ENCODE measurements at places on chromosomes 1 and 21. TPM values are rescaled to one million over a fixed set of nuclear protein-coding genes. Genes with fewer than 3 reads are reported as not detected.

Gene SNAP47
- polyA plus RNA-seq: 41.6 TPM

Gene IRF6
- 17.4 TPM for polyA plus RNA-seq

Gene RGS13
- 3.3 TPM for polyA plus RNA-seq

Gene GDAP2
- 14.2 TPM for polyA plus RNA-seq

Gene DDI2
- polyA plus RNA-seq: 20.4 TPM

Gene MASP2
- polyA plus RNA-seq: 12.1 TPM

Gene ZYG11B
- polyA plus RNA-seq: 23.3 TPM

Gene NTRK1
- polyA plus RNA-seq: 0.15 TPM

DNA sequence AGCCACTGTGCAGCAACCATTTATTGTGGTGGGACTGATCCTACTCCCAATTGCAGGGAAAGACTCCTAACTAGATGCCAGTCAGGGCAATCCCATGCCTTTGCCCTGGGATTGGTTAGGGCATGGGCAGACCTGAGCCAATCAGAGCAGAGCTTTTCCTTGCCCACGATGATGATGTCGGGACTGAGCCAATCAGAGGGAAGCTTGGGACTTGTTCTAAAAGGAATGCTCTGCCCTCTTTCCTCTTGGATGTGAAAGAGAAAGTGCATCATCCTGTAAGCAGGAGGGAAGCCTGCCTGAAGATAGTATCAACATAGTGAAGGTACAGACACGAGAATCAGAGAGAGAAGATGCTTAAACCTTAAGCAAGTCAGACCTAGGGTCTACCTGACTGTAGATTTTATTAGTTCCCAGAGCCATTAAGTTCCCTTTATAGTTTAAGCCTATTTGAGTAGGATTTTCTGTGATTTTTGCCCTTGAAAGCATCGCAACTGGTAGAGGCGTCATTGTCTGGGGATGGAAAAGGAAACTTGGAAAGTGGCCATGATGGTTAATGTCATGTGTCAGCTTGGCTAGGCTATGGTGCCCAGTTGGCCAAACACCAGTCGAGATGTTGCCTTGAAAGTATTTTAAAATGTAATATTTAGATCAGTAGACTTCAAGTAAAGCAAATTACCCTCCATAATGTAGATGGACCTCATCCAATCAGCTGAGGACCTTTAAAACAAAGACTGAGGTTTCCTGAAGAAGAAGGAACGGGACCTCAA lies 19.9 kb downstream of the IRF2BP2 start:
- DNase-seq: no peak

DNA sequence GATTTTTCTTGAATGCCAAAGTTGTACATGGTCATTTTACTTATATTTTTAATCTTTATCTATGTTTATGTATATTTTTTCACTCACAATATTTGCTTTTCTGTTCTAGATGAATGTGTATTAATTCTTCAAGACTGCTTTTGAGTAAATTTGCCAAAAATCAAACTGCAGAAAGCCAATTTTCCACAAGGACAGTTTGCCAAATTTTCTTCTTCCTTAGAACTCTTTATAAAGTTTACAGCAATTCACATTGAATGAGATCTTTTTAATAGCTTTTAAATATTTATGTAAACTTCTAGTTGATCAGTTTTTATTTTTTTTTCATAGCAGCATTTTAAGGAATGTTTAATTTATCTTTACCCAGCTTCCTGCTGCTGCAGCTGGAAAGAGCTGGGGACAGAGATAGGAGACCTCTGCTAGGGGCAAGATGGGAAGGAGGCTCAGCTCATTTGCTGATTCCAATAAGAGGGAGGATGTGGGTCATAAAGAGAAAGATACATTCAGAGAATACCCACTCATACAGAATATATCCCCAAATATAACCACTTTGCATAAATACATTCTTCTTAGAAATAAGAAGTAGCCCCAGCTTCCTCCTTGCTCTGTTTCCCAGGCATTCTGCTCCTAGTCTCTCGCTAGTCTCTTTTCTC lies 93.0 kb downstream of the ODF2L start:
- DNase-seq: peak; percentile 53

- DNase-seq: no peak
These were observed 80.8 kb upstream of the DYNLT5 start for GRCh38 chr1:66671455-66671854.

GRCh38 chr1:99849413-99849743 lies 783 bp upstream of the AGL start:
- no peak for DNase-seq

DNA sequence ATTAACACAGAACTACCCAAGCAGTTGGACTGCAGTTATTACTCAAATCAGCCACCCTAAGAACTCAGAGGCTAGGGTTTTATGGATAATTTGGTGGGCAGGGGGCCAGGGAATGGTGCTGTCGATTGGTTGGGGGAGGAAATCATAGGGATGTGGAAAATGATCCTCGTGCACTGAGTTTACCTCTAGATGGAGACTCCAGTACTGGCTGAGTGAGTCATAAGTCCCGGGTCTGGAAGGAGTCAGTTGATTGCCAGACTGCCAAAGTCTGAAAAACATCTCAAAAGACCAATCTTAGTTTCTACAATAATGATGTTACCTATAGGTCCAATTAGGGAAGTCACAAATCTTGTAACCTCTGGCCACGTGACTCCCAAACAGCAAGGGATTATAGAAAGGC lies 257.5 kb upstream of the PRMT6 start:
- no peak for DNase-seq

DNA sequence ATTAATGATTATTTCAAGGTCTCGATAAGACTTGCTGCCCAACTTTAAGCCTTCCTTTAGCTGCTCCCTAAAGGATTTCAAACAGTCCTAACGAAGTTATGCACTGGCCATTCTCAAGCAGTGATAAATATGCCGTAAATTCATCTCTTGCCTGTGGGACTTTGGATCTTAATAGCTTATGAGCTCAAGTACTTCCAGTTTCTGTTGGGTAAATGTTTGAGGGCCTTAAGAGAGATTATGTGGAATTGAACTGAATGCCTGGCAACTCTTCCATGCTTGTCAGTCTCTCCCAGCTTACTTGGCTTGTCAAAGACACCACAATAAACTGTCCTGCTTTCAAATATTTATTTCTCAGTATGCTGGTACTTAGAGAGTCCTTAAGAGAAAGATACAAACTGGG lies 3.5 kb upstream of the OR10J4 start:
- no peak for DNase-seq

DNA sequence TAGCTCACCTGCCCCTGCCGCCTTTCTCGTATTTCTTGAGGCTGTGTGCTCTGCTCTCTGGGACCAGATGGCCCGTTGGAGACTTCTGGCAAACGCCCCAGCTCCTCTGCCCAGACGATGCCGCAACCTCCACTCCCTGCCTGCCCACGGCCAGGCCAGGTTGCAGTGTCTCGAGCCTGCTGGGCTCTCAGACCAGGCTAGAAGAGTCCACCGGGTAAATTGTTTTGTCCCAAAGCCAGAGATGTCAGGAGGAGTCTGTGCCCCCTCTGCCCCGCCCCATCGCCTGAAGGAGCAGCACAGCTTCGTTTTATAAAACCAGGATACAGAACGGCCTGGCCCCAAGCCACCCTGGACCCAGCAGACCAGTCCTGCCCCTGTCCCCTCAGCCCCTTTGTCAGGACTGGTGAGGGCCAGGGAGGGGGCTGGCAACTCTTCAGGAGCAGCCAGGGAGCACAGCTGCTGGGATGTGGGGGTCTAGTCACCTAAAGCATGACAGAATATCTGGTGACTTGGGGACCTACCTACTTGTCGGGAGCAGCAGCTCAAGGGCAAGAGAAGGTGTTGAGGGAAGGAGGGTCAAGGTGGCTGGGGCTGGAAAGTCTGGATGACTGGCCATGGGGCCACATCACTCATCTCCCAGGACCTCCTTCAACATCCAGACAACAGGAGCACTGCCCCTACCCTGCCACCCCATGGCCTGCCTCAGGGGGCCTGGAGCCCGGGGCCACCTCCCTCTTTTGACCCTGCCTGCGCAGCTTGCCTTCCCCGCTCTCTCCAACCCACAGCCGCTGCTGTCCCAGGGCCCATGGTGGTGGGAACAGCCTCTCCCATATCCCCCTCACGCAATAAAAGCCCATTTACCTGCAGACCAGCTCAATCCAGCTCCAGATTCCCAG lies 33.9 kb upstream of the LBR start:
- DNase-seq: no peak

DNA sequence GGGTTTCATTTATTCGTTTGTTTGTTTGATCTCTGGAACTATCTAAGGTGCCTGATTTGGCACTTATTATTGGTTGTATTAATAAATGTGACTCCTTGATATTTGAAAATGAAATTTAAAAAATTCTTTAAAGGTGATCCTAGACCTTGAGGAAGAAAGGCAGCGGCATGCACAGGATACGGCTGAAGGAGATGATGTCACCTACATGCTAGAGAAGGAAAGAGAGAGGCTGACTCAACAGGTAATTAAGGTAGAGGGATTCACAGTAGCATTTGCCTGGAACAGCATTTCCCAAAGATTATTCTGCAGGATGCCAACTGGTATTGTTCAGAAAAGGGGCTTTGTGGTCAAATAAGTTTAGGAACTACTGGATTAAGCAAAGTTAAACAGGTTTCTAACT lies 54.4 kb upstream of the WNT2B start:
- DNase-seq: no peak

DNA sequence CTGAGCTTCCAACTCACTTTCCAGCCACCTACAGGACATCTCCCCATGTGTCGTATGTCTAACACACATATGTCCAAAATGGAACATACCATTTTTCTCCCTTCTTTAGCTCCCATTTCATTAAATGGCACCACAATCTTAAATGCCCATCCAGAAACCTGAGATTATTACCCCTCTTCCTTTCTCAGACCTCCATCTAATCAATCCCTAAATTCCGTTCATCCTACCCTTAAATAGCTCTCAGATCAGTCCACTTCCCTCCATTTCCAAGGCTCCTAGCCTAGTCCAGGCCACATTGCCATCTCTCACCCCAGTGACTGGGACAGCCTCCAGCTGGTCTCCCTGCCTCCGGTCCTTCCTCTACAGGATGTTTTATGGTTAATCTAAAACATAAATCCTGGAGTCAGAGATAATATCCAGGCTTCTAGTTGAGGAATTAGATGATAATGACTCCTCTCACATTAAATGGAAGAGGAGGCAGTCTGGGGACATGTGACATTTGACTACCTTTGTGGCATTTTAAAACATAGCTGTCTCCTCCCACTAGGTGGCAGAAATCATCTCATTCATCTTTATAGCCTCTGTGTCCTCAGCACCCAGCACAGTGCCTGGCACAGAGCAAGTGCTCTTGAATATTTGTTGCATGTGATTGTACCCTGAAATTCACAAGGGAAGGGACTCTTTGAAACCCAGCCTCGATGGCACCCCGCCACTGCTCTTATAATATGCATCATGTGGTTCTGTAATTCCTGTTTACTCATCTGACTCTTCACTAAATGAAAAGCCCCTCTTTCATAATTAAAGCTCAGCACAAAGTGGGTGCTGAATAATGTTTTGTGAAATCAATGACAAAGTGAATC lies 102.3 kb downstream of the TMEM53 start:
- no peak for DNase-seq

DNA sequence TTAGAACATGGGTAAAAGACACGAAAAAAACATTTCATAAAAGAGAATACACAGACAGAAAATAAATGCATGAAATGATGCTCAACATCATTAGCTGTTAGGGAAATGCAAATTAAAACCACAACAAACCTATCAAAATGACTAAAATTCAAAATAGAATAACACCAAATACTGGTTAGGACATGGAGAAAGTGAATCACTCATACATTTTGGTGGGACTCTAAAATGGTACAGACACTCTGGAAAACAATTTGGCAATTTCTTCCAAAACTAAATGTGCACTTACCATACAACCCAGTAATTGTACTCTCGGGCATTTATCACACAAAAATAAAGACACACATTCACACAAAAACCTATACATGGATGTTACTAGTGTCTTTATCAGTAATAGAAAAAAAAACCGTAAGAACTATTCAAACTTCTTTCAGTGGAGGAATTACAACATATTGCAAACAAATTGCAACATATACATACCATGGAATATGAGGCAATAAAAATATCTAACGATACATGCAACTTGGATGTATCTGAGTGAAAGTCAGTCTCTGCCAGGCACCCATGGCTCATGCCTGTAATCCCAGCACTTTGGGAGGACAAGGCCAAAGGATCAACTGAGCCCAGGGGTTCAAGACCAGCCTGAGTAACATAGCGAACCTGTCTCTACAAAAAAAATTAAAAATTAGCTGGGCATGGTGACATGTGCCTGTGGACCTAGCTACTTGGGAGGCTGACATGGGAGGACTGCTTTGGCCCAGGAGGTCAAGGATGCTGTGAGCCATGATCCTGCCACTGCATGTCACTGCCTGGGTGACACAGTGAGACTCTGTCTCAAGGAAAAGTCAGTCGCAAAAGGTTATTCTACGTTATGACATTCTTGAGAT lies 19.6 kb downstream of the HSF2BP start:
- DNase-seq: peak; percentile 76

DNA sequence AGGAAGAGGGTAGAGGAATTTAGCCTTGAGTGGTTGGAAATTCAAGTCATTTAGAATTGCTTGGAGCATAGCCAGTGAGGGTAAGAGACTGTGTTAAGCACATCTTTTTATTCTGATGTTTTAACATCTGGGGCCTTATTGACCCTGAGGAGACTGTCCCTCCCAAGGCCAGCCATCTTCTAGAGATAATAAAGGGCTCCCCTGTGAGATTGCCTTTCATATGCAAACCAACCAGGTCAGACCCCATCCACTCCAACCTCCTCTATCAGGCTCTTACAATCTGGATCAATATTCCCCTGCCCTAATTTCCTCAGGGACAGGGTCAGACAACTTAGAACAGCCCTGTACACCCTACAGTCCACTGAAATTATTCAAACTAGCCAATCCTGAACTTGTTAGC lies 93.8 kb downstream of the ATP1B1 start:
- no peak for DNase-seq

DNA sequence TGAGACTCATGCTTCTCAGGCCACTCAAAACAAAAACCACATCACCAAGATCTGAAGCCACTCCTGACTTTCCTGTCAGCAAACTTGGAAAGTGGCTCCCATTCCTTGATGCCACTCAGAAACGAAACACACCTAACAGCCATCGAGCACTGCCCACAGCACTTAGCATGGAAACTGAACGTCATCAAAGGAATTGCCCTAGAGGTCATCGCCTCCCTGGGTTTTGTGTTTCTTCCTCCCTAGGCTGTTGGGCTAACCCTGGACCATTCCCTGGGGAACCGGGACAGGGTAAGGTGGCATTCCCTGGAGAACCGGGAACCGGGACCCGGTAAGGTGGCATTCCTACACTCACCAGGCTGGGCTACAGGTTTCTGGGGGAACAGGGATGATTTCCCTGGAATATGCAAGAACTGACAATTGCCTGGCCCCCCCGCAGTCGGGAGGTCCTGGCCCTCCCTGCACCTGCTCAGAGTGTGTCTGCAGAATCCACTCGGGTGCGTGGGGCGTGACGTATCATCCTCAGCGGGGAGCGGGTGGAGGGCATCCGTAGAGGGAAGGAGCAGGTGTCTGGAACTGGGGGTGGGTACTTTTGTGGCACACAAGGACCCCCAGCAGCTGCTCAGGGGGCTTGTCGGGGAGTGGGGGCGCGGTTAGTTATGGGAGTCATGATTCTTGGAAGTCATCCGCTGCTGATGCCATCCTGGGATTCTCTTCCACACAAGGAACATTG lies 30.3 kb downstream of the SLC45A1 start:
- no peak for DNase-seq

All from left lung (tissue), 14 donors.